ENCODE measurements at places on chromosomes 7 and 10.

GRCh38 chr7:96182424-96183158, 139.3 kb downstream of the SLC25A13 start:
- DNase-seq = no peak

DNA sequence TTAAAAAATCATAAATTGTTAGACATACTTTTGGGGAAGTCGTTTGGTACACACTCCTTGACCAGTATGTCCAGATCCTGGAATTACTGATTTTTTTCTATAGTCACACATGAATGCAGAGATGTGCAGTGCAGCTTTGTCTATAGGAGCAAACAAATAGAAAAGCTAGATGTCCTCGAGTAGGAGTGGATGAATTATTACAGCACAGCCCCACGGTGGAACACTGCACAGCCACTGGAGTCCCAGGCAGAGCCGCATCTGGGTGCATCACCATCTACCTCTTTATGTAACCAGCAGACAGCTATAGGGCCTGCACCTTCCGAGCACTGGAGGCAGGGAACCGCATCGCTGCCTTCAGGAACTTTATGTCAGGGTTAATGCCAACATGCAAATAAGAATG, 17.0 kb upstream of the RET start:
- no peak for DNase-seq

DNA sequence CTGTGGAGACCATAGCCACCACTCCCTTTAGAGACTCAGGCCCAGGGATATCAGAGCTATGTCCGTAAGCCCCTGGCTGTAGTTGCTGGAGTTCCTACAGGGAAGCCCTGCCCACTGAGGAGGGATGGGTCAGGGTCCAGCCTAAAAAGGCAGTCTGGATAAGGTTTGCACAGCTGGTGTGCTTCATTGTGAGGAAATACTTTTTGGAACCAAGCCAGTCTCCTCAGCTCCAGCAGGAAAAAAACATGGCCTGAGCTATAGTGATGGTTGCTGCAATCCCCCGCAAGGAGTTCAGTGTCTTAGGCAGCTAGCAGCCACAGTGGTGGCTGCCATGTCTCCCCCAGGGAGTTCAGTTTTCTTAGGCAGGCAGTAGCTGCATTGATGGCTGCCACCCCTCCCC, 52.6 kb upstream of the CYP2C8 start:
- DNase-seq = no peak

GRCh38 chr7:130958846-130959245, 224.8 kb upstream of the KLF14 start:
- DNase-seq = no peak

DNA sequence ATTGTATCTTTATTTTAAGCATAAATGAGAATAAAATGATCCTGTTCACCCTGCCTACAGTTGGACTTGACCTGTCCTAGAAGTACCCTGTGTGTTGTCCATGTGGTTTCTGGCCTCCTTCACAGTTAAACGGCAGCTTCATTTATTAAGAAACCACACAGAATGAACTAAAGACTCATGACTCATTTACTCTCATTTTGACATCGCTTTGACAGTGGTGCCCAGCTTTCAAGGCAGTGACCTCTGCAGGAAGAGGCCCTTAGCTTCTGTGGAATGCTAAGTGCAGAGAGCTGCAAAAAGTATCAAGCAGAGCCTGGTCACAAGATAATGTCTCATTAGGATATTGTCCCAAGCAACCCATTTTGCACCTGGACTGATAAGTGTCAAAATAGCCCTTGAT, 93.4 kb downstream of the AVL9 start:
- DNase-seq = no peak

- no peak for DNase-seq
These were observed 230.3 kb upstream of the MEOX2 start for GRCh38 chr7:15916681-15917380.

DNA sequence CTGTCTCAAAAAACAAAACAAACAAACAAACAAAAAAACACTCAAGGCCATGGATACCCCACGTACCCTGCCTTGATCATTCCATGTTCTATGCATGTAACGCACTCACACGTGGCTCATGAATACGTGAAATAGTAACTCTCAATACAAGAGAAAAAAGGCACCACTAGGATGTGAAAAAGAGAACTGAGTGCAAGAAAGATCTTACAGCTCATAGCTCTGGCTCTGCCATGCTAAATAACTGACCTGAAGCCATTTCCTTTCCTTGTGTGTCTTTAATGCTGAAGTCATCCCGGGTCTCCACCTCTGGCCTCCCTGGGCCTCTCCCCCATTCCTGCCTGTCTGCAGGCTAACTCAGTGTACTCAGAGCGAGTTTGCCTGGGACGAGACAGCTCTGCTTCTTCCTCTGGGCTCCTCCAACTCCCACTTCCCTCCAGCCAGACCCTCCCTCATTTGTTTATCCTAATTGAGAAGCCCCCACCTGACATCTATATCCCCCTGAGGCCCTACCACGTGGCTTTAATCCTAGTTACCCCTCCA, 117.3 kb downstream of the PRPF18 start:
- DNase-seq = no peak

DNA sequence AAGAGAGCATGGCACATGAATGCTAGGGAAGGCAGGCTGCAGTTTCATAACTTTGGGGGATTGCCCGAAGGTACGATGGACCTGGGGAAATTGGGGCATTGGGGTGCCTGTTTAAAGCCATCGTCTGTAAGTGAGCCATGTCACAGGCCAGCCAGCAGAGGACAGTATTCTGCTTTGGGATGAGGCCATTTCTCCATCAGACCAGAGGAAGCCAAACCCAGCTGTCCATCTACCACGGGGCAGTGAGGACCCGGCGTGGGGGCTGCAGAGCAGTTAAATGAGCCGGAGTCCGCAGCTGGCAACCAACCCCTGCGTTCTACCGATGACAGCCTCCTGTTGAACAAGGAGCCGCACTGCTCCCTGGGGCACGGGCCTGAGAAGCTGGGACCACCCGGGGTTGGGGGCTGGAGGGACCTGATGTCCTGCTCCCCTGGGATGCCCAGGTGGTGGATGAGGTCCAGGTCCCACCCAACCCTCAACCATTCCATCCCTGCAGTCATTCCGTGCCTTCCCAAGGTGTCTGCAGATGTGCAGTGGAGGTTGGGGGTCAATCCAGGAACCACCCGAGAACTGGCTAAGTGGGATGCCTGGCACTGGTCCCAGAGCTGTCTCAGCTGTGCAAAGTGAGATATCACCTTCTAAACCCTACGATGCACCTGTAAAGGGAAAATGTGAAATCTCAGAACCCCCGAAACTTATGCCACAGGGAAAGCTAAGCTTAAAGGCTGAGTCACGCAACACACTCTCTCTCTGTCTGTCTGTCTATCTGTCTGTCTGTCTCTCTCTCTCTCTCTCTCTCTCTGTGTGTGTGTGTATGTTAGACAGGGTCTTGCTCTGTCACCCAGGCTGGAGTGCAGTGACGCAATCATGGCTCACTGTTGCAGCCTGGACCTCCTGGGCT, 12.1 kb upstream of the RHBDD2 start:
- peak; percentile 59 for DNase-seq

GRCh38 chr7:23183279-23184012, 1.6 kb downstream of the NUP42 start:
- no peak for DNase-seq

DNA sequence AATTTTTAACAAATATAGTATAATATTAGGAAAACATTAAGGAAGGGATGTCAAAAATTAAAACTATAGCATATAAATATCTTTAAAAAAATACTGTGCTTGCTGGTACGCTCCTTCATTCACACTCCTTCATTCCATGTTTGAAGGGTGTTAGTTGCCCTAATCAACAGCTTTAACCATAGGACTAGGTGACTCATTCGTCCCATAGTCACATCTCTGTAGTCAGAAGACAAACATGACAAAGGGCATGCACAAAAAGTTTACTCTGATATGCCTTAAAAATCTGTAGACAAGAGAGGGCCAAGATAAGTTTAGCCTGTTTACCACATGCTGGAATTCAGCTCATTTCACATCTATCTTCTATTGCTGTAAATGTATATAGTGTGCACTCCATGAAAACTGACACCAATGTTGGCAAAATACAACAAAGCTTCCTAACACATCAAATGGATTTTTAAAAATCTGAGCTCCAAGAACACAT, 646 bp downstream of the FAM13C start:
- no peak for DNase-seq

GRCh38 chr7:20185988-20186387, 31.2 kb downstream of the MACC1 start:
- no peak for DNase-seq

- DNase-seq = no peak
These were observed 3.2 kb upstream of the ADGRA1 start for GRCh38 chr10:133084491-133084890.

DNA sequence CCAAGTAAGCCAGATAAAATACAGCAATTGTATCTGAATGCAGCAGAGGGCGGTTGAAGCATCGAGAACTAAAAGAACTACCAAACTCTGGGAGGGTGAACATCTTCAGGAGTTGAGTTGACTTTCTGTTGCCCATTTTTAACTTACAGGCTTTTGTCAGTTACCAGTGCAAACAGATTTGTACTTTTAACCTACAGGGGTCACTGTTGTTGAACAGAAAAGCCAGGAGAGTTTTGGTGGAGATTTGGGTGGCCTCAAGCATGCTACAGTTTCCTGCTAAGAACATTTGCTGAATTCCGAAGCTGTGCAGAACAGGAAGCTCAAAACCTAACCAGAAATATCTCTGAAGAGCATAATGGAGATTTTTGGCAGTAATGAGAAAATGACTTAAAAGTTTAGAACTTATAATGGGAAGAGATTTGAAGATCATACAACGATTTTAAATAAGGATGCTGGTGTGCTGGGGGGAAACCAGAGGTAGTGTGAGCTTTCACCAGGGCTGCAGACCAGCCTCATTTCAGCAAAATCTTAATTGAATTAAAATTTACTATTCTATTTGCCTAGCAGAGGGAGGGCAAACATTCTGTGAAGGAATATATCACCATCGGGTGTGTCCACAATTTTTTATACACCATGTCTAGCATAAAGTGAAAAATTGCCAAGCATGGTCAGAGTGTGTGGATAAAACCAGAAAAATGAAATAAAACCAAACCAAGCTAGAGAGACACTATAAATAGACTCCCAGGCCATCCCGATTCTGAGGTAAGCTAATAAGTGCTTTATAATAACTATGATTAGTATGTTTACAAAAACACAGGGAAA, 208.6 kb upstream of the CCDC6 start:
- peak; percentile 27 for DNase-seq

DNA sequence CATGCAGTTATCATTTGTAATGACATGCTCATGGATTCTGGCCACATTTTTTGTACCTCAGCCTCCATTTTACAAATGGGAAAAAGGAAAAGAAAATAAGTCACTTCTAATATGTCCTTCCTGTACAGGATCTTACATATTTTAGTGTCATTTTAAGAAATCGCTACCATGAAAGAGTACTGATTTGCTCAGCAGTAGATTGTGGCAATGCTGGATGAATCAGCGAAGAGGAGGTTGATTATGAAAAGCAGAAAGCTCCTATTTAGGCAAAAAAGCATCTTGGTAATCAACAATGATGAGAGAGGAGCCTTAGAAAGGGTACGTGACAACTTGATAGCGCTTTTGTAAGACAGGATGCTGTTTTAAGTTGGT, 522.9 kb downstream of the PARD3 start:
- DNase-seq = no peak

DNA sequence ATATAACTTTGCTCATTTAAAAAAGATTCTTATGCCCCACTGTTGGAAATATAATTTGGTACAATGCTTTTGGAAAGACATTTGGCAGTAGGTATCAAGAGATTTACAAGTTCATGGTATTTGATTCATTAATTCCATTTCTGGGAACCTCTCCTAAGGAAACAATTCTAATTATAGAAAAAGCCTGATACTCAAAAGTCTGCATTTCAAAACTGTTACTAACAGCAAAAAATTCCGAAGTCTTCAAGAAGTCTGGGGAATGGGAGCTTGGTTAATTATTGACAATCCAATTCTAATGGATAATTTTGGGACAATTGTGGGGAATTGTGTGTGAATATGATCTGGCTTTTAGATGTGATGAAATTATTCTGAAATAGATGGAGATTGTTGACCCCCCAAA, 59.6 kb downstream of the HDAC9 start:
- DNase-seq = no peak

GRCh38 chr10:116974456-116975005, 30.5 kb downstream of the SHTN1 start:
- no peak for DNase-seq

DNA sequence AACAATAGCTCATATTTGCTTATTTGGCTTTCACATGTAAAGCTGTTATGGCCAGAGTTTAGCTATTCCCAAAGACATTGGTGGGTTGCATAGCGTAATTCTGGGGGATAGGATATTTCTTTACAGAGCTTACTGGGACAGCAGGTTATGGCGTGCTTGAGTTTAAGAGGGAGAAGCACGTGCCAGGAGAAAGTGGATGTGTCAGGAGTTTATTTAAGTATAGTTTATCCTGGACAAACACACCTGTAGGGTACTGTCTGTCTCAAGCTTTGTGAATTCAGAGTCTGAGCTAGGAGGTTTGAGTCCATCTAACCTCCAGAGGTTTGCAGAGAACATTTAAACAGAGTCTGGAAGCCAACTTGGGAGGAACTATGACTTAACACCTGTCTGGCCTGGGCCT, 21.3 kb downstream of the GBF1 start:
- DNase-seq = no peak

- no peak for DNase-seq
These were observed 31.3 kb downstream of the PIP4K2A start for GRCh38 chr10:22683140-22683389.

- no peak for DNase-seq
These were observed 41.3 kb downstream of the AMZ1 start for GRCh38 chr7:2729031-2729892.

DNA sequence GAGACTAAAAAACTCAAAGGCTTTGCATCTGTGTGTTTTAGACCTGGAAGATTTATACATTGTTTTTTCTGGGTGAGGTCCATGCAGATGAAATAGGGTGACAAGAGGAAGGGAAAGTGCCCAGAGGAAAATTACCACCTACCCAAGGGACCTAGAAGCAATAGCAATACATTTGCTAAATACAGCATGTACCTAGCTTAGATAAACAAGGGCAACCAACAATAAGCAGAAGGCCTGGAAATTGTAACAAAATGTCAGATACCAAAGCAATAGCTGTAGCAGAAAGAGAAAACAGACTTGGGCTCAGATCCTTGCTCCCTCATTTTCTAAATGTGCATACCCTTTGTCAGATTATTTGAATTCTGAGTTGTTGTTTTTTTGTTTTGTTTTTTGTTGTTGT, 318.4 kb upstream of the KMT2E start:
- DNase-seq = no peak

DNA sequence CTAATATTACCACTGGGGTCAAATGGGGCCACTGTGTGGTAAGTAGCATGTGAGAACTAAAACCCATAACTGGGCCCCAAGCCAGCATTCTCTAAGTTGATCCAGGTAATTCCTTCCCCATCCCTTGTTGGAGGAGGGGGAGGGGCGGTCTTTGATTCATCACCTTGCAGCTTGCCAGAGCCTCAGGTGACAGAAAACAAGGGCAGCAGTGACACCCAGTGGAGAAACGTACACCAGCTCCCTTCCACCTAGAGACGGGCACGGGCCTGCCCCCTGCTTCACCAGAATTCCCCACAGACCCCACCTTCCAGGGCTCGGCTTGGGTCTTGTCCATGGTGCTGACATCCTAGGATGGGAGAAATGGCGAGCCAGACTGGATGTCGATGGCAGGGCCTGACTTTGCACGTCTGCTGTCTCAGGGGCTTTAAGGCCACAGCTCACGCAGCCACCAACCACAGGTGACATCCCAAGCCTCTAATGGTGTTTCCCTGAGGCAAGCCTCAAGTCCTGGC, 102.0 kb downstream of the STRA8 start:
- DNase-seq = peak; percentile 48

- DNase-seq = no peak
These were observed 10.5 kb downstream of the ADARB2 start for GRCh38 chr10:1726861-1727260.
